Smooth muscle cell of the pulmonary artery (primary cell): ENCODE measurements at places on chromosomes 3 and 15. TPM values are rescaled to one million over a fixed set of nuclear protein-coding genes. Genes with fewer than 3 reads are reported as not detected.

PHC3 gene
- 31.9 and 40.1 TPM in 2 replicates for total RNA-seq

NCEH1 gene
- total RNA-seq = 18.1 and 22.0 TPM in 2 replicates

UBA7 gene
- total RNA-seq = 51.1 and 54.4 TPM in 2 replicates

ZNF385D gene
- total RNA-seq = 1.2 and 8.9 TPM in 2 replicates

DYNC1LI1 gene
- total RNA-seq = 29.3 and 33.0 TPM in 2 replicates

SCG5 gene
- 15.9 and 29.6 TPM in 2 replicates for total RNA-seq
